ENCODE measurements at places on chromosomes 2 and 18. TPM values are rescaled to one million over a fixed set of nuclear protein-coding genes. Genes with fewer than 3 reads are reported as not detected.

DSC1 gene
- not detected for polyA plus RNA-seq

DNA sequence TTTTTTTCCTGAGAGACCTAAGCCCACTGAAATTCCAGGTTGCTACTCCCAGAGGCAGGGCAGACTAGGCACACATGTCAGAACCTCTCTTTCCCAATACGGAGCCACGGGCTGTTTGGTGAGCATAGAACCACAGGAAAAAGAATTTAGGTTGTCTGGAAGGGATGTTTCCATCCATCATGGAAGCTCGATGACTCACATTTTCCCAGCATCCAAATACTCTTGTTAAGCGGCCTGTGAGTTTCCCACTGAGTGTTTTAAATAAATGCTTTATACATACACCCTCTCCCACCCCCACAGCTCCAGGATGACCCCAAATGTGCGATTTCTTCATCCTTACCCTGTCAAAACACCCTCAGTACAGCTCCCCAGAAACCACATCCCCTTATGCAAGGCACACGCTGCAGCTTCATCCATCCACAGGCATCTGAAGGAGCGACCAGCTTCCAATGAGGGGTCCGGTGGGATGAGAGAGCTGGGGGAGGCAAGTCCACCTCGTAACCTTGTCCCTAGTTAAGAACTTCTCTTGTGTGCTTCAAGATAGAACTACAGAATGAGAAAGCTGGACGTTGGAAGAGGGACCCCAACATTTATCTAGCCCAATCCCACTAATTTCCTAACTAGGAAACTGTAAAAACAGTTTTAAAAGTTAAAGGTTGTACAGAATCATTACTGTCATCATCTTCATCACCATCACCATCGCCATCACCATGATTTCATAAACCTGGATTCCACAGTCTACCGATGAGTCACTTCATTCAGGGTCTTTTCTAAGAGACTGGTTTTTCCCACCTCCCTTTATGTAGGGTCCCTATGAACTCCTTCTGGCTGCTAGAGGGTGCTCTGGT lies 63.5 kb upstream of the FZD7 start:
- no peaks in the 10 kb centered on the region for H3K27me3 ChIP-seq
- no peak overlapping the region for H3K4me3 ChIP-seq
- H3K36me3 ChIP-seq = no peaks in the 10 kb centered on the region

DNA sequence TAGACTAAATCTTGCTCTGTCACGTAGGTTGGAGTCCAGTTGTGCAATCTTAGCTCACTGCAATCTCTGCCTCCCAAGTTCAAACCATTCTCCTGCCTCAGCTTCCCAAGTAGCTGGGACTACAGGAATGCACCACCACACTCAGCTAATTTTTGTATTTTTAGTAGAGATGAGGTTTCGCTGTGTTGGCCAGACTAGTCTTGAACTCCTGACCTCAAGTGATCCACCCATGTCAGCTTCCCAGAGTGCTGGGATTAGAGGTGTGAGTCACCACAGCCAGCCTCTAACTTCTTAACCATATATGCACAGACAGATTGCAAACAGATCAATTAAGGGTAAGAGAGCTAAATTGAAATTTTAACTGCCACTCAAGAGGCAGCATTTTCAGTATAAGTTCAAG lies 22.1 kb upstream of the CNGA3 start:
- no peaks in the 10 kb centered on the region for H3K27me3 ChIP-seq
- DNase-seq = no peak
- H3K4me1 ChIP-seq = no peaks in the 10 kb centered on the region
- H3K36me3 ChIP-seq = no peaks in the 10 kb centered on the region

SH3RF3 gene
- 1.7 TPM for polyA plus RNA-seq

DNA sequence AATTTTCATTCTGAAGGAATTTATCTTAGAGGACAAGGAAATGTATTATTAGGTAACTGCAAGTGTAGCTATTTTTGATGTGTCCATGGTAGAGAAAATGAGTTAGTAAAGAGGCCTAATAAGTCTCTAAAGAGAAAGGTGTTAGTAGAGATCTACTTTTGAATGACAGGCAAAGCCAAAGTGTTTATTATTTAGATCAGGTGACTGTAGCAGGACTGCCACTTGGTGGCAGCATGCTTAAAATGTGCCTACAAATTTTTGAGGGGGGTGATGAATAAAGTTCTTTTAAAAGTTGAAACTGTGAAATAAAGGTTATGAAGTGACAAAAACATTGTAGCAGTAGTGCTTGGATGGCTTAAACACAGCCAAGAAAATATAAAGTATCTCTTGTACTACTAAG lies 421.5 kb upstream of the MEIS1 start:
- no peaks in the 10 kb centered on the region for H3K4me1 ChIP-seq
- no peaks in the 10 kb centered on the region for H3K27me3 ChIP-seq
- H3K36me3 ChIP-seq = no peaks in the 10 kb centered on the region
- H3K4me3 ChIP-seq = no peak overlapping the region
- DNase-seq = no peak

ANKMY1 gene
- 3.0 TPM for polyA plus RNA-seq

DNA sequence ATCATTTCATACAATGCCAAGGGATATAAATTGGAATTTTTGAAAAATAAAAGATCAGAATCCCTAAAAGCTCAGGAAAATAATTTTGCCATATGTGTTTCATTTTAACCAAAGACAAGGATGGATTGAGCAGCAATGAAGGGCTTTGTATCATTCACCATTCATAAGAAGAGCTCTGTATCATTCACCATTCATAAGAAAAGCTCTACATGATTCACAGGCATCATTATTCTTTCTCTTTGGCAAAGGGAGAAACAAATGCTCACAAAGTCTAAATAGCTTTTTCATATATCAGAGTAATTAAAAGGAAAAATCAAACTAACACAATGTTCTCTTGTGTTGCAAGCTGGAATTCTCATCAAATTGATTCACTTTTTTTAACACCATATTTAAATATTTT lies 169.1 kb upstream of the MC4R start:
- H3K4me3 ChIP-seq = no peak overlapping the region
- no peak overlapping the region for H3K27ac ChIP-seq
- H3K4me1 ChIP-seq = no peaks in the 10 kb centered on the region
- no peak for DNase-seq
- H3K27me3 ChIP-seq = no peaks in the 10 kb centered on the region

TTR gene
- polyA plus RNA-seq = 4.4 TPM

GRCh38 chr2:100739735-100740432 lies 80.1 kb upstream of the NPAS2 start:
- no peaks in the 10 kb centered on the region for H3K27me3 ChIP-seq
- H3K4me1 ChIP-seq = no peaks in the 10 kb centered on the region
- no peak for DNase-seq
- H3K27ac ChIP-seq = no peak overlapping the region

GRCh38 chr2:71554028-71554705 lies 100.8 kb downstream of the DYSF start:
- no peak overlapping the region for H3K27ac ChIP-seq
- DNase-seq = peak; percentile 15
- H3K27me3 ChIP-seq = no peaks in the 10 kb centered on the region

- H3K4me1 ChIP-seq = no peaks in the 10 kb centered on the region
- H3K36me3 ChIP-seq = no peaks in the 10 kb centered on the region
- H3K4me3 ChIP-seq = no peak overlapping the region
- H3K27ac ChIP-seq = no peak overlapping the region
- no peak for DNase-seq
Observed at GRCh38 chr2:100736121-100736915, 83.6 kb upstream of the NPAS2 start.

DNA sequence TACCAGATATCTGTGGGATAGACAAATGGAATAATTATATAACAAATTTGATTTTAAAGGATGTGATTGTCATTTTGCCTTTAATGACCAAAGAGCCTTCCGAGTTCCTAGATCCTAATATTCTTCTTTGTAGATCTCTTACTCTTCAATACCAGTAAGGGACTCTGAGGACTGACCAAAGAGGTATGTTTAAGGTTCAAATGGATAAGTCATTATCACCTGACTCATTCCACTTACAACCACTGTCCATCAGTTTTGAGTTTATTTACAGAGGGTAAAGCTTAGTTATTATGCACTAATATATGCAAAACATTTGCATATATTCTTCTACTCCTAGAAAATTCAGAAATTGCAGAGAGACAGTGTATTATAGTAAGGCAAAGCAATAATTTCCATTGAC lies 62.7 kb downstream of the CCDC148 start:
- H3K27ac ChIP-seq = no peak overlapping the region
- H3K36me3 ChIP-seq = no peaks in the 10 kb centered on the region
- H3K4me3 ChIP-seq = no peak overlapping the region
- H3K4me1 ChIP-seq = no peaks in the 10 kb centered on the region
- DNase-seq = no peak

DNA sequence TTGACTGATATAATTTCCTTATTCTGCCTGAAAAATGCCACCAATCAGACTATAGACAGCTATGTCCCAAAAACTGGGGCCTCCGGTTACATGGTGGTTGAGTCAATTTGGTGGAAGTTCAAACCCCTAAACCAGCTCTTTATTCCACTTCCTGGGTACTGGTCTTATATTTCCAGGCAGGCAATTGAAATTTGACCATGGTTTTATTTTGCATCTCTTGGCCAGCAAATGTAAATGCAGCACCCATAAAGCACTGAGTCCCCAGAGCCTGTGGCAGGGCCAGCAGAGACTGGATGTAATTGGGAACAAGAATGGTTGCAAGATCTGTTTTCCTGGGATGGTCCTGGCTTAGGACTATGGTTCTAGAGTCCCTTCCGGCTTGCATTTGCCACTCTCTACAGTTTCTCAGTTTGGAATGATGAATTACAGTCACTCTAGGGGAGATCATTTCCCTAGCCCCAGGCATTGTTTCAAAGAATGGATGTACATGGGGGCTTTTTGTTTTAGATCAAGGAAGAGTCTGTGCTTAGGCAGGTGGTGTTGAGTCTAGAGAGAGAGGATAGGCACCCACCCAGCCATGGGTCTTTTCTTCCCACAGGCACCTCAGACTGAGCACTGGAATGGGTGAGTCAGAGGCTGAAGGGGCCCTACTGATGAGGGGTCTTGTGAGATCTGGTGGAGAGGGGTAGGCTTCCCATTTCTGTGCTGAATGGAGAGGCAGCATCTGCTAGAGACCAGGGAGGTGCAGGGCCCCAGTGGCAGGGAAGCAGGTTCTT lies 108.4 kb upstream of the CDC42EP3 start:
- H3K27me3 ChIP-seq = no peaks in the 10 kb centered on the region
- no peak overlapping the region for H3K27ac ChIP-seq
- no peak for DNase-seq

DNA sequence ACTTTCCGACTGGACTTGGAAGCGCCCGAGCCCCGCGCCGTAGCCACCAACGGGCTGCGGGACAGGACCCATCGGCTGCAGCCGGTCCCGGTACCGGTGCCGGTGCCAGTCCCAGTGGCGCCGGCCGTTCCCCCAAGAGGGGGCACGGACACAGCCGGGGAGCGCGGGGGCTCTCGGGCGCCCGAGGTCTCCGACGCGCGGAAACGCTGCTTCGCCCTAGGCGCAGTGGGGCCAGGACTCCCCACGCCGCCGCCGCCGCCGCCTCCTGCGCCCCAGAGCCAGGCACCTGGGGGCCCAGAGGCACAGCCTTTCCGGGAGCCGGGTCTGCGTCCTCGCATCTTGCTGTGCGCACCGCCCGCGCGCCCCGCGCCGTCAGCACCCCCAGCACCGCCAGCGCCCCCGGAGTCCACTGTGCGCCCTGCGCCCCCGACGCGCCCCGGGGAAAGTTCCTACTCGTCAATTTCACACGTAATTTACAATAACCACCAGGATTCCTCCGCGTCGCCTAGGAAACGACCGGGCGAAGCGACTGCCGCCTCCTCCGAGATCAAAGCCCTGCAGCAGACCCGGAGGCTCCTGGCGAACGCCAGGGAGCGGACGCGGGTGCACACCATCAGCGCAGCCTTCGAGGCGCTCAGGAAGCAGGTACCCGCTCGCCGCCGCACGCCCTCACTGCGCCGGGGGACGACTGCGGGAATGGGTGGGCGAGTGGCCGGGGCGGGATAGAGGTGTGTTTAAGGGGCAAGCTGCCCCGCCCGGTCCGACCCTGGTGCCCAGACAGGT lies 713 bp downstream of the ATOH8 start:
- H3K27me3 ChIP-seq = no peaks in the 10 kb centered on the region
- no peaks in the 10 kb centered on the region for H3K36me3 ChIP-seq
- H3K4me1 ChIP-seq = no peaks in the 10 kb centered on the region
- DNase-seq = peak; percentile 79

GPR75 gene
- polyA plus RNA-seq = 0.17 TPM

- H3K27me3 ChIP-seq = no peaks in the 10 kb centered on the region
- no peaks in the 10 kb centered on the region for H3K36me3 ChIP-seq
Observed at GRCh38 chr2:46843316-46843715, 72.3 kb downstream of the MCFD2 start.

GAREM1 gene
- polyA plus RNA-seq = 7.0 TPM

DNA sequence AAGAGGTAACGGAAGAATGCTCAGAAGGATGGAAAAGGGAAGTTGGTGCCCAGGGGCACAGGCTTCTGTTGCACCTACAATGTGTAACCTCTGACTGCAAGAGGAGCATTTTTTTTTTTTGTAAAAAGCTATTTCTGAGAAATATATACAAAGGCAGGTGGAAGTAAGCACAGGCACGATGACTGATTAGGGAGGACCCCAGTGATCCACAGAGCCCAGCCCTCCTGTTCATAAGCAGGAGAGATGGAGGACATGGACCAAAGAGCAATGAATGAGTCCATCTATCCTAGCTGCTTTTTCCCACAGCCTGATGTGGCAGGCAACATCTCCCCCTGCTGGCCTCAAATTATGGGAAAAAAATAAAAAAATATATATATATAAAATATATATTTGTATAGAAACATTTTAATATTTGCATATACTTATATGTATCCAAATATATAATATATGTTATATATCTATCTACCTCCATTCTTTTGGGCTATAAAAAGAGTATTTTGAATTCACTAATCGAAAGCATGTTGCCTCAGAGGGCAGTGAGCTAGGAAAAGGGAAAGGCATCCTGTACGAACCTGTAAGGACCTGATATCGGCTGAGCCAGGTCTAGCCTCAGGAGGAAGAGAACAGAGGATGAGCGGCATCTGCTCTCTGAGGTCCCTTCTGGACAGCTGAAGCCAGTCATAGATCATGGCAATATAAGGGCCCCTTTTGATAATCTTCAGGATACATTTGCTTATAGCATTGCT lies 166.0 kb upstream of the STK17B start:
- DNase-seq = no peak
- no peaks in the 10 kb centered on the region for H3K27me3 ChIP-seq
- H3K4me1 ChIP-seq = no peaks in the 10 kb centered on the region
- no peak overlapping the region for H3K27ac ChIP-seq

SCN3A gene
- 0.11 TPM for polyA plus RNA-seq

GALNT13 gene
- not detected for polyA plus RNA-seq

PJVK gene
- 6.2 TPM for polyA plus RNA-seq

RTP5 gene
- polyA plus RNA-seq = not detected

DNA sequence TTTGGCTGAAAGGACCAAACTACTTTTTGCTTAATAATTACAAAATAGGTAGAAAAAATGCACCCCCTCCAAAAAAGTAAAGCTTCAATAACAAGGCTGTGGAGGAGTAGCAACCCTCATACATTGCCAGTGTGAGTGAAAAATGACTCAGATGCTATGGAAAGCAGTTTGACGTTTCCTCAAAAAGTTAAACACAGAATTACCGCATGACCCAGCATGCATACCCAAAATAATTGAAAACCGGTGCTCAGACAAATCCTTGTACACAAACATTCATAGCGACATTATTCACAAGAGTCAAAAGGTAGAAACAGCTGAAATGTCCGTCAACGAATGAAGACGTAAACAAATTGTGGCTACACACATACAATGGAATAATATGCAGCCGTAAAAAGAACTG lies 38.8 kb upstream of the DAPL1 start:
- H3K27ac ChIP-seq = no peak overlapping the region
- H3K4me3 ChIP-seq = no peak overlapping the region
- no peaks in the 10 kb centered on the region for H3K36me3 ChIP-seq
- H3K4me1 ChIP-seq = no peaks in the 10 kb centered on the region
- no peaks in the 10 kb centered on the region for H3K27me3 ChIP-seq

All from kidney (tissue), 22 donors.